ENCODE measurements at places on chromosomes 3 and 15.

GRCh38 chr15:72760590-72761260, 22.8 kb downstream of the ADPGK start:
- no peak for DNase-seq

- DNase-seq = no peak
These were observed 9.2 kb upstream of the PDZRN3 start for GRCh38 chr3:73633916-73634344.

GRCh38 chr15:26125664-26126063, 262.5 kb upstream of the ATP10A start:
- DNase-seq = no peak

GRCh38 chr3:168596175-168596823, 500.6 kb upstream of the GOLIM4 start:
- DNase-seq = no peak

DNA sequence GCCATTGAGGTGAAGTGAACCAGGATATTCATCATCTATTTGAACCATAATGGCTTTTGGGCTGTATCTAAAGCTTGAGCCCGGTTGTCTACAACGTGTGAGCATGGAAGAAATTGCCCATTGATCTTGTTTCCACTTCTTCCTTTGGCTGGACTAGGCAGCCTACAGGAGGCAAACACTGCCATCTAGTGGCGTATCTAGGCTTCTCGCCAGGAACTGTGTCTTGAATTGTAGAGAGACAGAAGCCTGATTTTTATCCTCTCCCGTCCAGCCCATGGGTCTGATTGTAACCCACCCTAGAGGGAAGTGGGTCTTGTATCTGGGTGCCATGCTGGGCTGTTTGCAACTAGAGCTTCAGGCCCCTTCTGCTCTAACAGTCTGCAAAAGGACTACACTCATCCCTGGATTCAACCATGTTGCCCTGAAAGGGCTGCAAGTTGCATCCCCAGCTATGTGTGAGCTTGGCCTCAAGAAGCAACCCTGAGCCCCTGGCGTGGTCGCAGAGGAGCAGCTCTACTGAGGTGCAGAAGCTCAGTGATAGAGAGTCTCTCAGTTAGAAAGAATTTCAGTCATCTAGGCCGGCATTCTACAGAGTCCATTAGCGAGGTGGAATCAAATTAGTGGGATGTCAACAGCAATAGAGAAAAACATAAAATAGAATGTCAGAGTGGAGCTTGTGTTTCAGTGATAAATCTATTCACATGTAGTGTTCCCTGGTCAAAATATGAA, 170.2 kb upstream of the UMPS start:
- peak; percentile 76 for DNase-seq

- no peak for DNase-seq
These were observed 2.5 kb downstream of the CCDC80 start for GRCh38 chr3:112638327-112639020.

All from tibial nerve (tissue), 4 donors.